ENCODE measurements at places on chromosomes 12 and 14.
A peak's percentile ranks its signal among the peaks of the same experiment; 100 is the strongest.

- no peak overlapping the region for H3K4me3 ChIP-seq
- no peaks in the 10 kb centered on the region for H3K27me3 ChIP-seq
- no peak for DNase-seq
Measured at GRCh38 chr12:2402073-2402579, 349.3 kb downstream of the CACNA1C start.

GRCh38 chr14:50036211-50036610 is 80.2 kb downstream of the VCPKMT start:
- H3K4me3 ChIP-seq: no peak overlapping the region
- DNase-seq: no peak
- peaks cover 49% of the 10 kb centered on the region for H3K4me1 ChIP-seq
- no peaks in the 10 kb centered on the region for H3K36me3 ChIP-seq
- H3K27ac ChIP-seq: no peak overlapping the region

- no peak for DNase-seq
- no peaks in the 10 kb centered on the region for H3K4me1 ChIP-seq
- no peak overlapping the region for H3K4me3 ChIP-seq
- no peaks in the 10 kb centered on the region for H3K27me3 ChIP-seq
- H3K27ac ChIP-seq: no peak overlapping the region
Measured at GRCh38 chr14:51308866-51309265, 68.8 kb downstream of the TMX1 start.

DNA sequence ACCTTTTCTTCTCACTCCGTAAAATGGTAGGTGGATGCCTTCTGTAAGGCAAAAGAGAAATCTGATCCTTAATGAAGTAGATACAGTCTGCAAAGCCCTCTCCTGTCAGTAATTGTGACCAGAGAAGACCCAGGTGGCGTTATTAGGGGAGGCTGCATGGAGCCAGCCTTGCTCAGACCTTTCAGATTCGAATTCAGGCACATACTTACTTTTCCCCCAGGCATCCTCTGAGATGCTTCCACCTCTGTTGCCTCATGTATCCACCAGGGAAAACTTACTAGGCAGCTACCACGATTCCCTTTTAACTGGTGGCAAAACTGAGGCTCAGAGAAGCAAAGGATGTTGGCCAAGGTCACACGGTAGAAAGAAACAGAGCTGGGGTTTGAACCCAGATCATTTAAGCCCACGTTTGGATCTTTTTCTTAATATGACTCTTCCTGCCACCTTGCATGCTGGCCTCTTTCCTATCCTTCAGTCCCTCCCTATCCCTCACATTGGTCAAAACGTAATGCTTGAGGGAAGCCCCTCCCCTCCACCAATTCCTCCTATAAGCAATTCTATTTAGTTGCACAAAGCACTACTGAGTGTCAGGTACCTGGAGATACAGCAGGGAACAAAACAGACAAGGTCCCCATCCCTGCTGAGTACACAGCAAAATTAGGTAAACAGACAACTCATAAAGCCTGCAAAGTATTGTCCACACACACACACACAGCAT is 179.4 kb downstream of the KSR2 start:
- DNase-seq: no peak
- no peak overlapping the region for H3K27ac ChIP-seq
- H3K4me1 ChIP-seq: no peaks in the 10 kb centered on the region
- no peaks in the 10 kb centered on the region for H3K27me3 ChIP-seq
- no peaks in the 10 kb centered on the region for H3K36me3 ChIP-seq

- H3K4me1 ChIP-seq: no peaks in the 10 kb centered on the region
- no peak overlapping the region for H3K4me3 ChIP-seq
- no peak overlapping the region for H3K27ac ChIP-seq
- H3K36me3 ChIP-seq: peaks cover 20% of the 10 kb centered on the region
- H3K27me3 ChIP-seq: no peaks in the 10 kb centered on the region
Measured at GRCh38 chr12:79858518-79858917, 76.4 kb downstream of the PPP1R12A start.

DNA sequence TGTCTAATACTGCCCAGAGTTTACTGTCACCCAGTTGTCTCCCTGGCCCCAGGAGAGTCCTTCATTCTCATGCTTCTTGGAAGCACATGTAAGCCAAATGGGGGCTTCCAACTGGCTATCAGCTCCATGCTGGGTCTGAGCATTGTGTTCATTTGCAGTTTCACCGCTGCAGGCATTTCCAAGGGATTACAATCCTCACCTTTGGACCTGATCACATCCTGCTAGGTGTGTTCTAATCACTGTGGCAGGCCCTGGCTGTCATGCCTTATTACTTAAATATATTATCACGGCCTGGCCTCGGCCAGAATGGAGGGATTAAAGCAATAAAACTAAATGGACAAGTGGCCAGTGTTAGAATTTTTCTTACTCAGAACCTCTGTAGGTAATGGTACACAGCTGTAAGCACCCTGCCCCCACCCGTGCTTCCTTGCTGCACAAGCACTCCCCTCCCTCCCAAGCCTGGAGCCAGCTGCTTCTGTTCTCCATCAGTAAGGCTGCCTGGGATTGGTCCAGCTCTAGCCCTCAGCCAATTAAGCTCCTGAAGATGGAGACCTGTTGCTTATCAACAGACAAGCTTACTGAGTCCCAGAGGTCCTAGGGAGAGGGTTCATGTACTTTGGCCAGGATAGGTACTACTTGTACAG is 175.9 kb upstream of the RBM19 start:
- H3K4me3 ChIP-seq: no peak overlapping the region
- DNase-seq: no peak
- H3K27ac ChIP-seq: no peak overlapping the region
- no peaks in the 10 kb centered on the region for H3K27me3 ChIP-seq
- H3K4me1 ChIP-seq: no peaks in the 10 kb centered on the region

- H3K4me1 ChIP-seq: no peaks in the 10 kb centered on the region
- H3K27ac ChIP-seq: no peak overlapping the region
- no peaks in the 10 kb centered on the region for H3K36me3 ChIP-seq
- H3K27me3 ChIP-seq: no peaks in the 10 kb centered on the region
- DNase-seq: no peak
Measured at GRCh38 chr12:58026426-58026825, 85.1 kb downstream of the ATP23 start.

DNA sequence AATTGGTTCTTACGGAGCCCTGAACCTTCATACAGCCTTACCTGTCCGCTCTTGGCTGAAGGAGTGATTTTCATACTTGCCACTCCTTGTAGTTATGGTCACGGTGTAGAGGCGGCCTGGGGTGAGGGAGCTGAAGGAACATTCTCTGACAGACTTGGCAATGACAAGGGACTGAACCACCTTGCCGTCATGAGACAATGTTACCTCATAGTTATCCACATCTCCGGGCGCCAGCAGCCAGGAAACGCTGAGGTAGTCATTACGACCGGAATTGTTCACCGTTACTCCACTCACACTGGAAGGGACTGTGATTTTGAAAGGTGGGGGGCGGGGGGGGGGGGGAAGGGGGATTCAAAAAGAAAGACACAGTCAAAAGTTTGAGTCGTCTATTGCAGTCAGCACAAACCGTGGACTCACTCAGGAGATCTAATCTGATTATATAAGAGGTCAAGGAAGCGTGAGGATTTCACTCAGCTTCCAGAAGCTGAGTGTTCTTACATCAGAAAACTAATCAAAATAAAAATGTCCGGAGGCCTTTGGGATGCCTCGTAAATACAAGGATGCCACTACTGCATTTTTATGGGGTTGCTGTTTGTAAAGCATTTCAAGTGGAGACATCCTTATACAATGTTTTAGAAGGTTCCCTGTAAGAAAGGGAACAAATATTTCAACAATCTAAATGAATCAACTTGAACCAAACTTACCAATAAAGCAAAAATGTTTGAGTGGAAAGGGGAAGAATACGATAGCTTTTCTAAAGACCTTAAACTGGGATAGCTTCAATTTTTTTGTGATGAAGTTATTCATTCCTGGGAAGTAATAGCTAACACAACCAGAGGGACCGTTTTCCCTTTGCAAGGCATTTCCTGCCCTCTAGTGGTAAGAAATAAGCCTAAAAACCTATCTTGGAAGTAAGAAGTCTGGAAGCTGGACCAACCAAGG is 60.6 kb downstream of the PTPRB start:
- no peak overlapping the region for H3K4me3 ChIP-seq
- peak; percentile 21 for DNase-seq
- no peaks in the 10 kb centered on the region for H3K27me3 ChIP-seq
- H3K4me1 ChIP-seq: no peaks in the 10 kb centered on the region

- H3K36me3 ChIP-seq: no peaks in the 10 kb centered on the region
- H3K4me1 ChIP-seq: peaks cover 81% of the 10 kb centered on the region
- DNase-seq: peak; percentile 69
- no peaks in the 10 kb centered on the region for H3K27me3 ChIP-seq
Measured at GRCh38 chr12:14959463-14959862, 1.9 kb downstream of the ARHGDIB start.

- no peaks in the 10 kb centered on the region for H3K4me1 ChIP-seq
- H3K4me3 ChIP-seq: no peak overlapping the region
- no peak overlapping the region for H3K27ac ChIP-seq
- H3K36me3 ChIP-seq: no peaks in the 10 kb centered on the region
- H3K27me3 ChIP-seq: no peaks in the 10 kb centered on the region
- no peak for DNase-seq
Measured at GRCh38 chr14:72301352-72301751, 369.1 kb downstream of the RGS6 start.

GRCh38 chr12:130437555-130438242 is 100.0 kb downstream of the PIWIL1 start:
- no peak overlapping the region for H3K27ac ChIP-seq
- H3K27me3 ChIP-seq: no peaks in the 10 kb centered on the region
- no peaks in the 10 kb centered on the region for H3K4me1 ChIP-seq
- DNase-seq: no peak
- H3K36me3 ChIP-seq: no peaks in the 10 kb centered on the region

GRCh38 chr12:15497671-15498292 is 175.5 kb downstream of the PTPRO start:
- no peaks in the 10 kb centered on the region for H3K36me3 ChIP-seq
- H3K4me1 ChIP-seq: peaks cover 7% of the 10 kb centered on the region
- H3K27me3 ChIP-seq: peaks cover 1% of the 10 kb centered on the region
- DNase-seq: peak; percentile 17
- H3K4me3 ChIP-seq: peak overlapping the region; percentile 16

DNA sequence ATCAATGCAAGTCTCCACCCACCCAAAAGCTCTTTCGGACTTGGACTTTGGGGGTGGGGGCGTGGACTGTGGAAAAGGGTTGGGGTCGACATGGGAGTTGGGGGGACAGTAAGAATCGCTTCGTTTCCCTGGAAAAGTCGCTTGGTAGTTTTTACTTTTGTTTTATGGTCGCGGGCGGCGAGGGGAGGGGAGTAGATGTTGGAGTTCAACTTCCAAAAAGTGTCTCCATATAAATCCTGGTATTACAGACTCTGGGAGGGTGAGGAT is 568 bp upstream of the BCL11B start:
- no peak for DNase-seq
- no peak overlapping the region for H3K27ac ChIP-seq
- H3K4me1 ChIP-seq: no peaks in the 10 kb centered on the region
- no peaks in the 10 kb centered on the region for H3K36me3 ChIP-seq
- peaks cover 92% of the 10 kb centered on the region for H3K27me3 ChIP-seq

DNA sequence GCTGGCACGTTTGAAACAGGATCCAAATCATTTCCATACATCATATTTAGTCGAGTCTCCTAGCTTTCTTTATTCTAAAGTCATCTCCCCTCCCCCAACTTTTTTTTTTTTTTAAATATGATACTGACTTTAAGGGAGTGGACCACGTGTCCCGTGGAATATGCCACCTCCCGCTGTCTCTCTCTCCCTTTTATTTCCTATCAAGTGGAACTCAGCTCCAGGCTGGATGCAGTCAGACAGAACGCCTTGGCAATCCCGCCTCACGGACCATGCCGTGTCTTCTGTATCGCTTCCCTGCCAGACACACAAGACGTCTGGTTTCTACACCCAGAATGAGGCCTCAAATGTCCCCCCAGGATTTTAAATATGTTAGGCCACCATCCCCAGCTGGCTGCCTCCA is 21.2 kb downstream of the BCL7A start:
- no peaks in the 10 kb centered on the region for H3K27me3 ChIP-seq
- no peak overlapping the region for H3K4me3 ChIP-seq
- H3K36me3 ChIP-seq: no peaks in the 10 kb centered on the region
- no peaks in the 10 kb centered on the region for H3K4me1 ChIP-seq

- no peak for DNase-seq
- H3K27ac ChIP-seq: no peak overlapping the region
- H3K4me3 ChIP-seq: no peak overlapping the region
- no peaks in the 10 kb centered on the region for H3K36me3 ChIP-seq
Measured at GRCh38 chr12:126726481-126727217, 1540.3 kb upstream of the TMEM132C start.

DNA sequence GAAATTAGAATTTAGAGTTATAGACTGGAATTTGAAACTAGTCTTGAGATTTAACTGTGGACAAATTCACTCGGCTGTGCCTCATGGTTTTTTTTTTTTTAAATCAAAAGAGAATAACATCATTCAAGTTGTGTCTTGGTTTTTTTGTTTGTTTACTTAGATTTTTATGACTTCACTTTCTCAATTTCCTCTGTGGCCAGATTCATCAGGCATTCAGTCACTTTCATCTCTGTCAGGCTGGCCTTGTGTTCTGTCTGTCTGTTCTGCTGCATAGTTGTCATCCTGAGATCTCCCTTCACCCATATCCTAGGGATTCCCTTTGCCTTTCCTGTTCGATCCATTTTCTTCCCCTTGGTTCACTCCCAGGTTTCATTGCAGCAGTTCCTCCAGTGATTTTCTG is 10.0 kb downstream of the MARK3 start:
- no peak overlapping the region for H3K4me3 ChIP-seq
- no peak for DNase-seq
- H3K4me1 ChIP-seq: peaks cover 42% of the 10 kb centered on the region
- H3K36me3 ChIP-seq: no peaks in the 10 kb centered on the region

- H3K27ac ChIP-seq: no peak overlapping the region
- H3K36me3 ChIP-seq: no peaks in the 10 kb centered on the region
- H3K27me3 ChIP-seq: no peaks in the 10 kb centered on the region
- no peak overlapping the region for H3K4me3 ChIP-seq
- peaks cover 26% of the 10 kb centered on the region for H3K4me1 ChIP-seq
Measured at GRCh38 chr14:51792809-51793208, 67.6 kb upstream of the GNG2 start.

All from CD14-positive monocyte (primary cell).